ENCODE measurements at places on chromosomes 12 and 14.

GRCh38 chr12:121996050-121996944 is 25.4 kb upstream of the BCL7A start:
- DNase-seq: no peak

DNA sequence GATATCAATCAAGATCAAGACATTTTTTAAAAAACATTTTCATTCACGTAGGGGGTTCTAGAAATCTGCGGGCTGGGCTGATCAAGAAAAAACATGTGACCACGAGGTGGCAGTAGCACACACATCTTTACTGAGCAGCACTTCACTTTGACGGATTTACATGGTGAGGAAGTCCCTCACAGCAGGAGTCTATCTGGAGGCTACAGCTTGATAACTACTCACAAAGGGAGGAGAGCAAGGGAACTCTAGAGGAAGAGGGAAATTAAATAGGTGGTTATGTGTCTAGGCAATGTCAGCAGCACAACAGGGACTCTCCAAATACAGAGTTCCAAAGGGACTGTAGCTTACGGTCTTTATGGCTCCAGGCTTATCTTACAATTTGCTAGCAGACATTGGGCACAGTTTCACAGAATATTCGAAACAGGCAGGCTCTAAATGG is 248.1 kb downstream of the DPY19L2 start:
- DNase-seq: peak; percentile 12

DNA sequence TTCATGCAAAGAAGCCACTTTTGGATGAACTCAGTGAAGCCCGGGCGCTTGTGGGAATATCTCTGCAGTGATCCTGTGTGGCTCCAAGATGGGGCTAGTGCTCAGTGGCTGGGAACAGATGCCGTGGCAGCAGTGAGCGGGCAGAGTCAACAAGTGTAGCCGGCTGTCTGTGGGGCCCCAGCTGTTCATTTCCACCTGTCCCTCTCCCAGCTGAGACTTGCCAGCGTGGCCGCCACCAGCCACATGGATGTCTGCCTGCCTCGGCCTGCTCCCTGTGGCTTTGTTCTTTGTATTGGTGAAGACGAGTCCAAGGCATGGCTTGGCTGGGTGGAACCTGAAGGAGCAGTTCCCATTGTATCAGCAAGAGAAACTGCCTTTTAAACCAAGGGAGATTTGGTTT is 77.3 kb downstream of the NOS1 start:
- no peak for DNase-seq

GRCh38 chr12:46472893-46473633 is 100.5 kb upstream of the SLC38A2 start:
- no peak for DNase-seq

DNA sequence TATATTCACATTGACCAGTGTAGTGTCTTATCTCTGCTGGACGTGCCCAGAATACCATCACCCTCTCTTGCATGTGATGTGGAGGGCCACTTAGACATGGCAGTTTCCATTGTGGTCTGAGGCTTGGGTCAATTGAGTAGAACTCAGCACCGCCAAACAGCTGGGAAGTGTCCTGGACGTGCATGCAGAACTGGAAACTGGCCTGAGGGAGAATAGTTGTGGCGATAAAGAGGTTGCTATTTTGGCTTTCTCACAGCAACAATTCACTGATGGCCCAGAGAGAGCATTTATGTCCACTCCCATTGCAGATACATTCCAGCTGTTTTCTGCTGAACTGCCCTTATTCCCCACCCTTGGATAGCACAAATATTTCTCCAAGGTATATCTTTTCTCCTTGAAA is 210.1 kb upstream of the DAAM1 start:
- DNase-seq: peak; percentile 18

GRCh38 chr12:99983456-99984258 is 1.1 kb downstream of the ANKS1B start:
- DNase-seq: no peak

DNA sequence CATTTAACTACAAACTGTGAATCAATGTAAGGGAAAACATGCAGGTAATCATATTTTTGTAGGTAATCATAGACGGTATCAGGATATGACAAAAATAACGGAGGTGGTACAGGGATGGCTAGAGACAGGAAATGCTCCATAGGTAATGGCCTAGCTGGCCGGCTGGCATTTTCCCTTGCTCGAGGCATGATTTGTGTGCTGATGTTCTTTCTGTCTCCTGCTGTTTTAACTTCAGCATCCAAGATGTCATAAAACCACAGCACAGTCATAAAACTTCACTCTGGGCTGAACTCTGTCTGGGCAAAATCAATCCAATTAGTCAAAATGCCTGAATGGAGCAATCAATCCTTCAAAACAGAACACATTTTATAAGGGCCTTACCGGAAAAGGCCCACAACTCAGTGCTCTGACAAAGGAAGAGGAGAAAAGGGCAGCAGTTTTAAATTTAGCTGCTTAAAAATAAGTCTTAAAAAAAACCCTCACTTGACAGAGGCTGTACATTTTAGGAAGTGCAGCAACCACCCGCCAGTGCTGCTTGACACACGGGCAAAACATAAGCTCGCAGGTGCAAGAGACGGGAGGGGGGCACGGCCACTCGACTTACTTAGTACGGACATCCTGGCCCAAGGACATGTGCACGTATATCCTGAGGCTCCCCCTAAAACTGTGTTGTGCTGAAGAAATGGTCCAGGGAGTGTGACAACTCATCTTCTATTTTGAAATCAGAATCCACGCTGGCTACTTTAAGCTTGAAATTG is 40.5 kb upstream of the GPR68 start:
- no peak for DNase-seq

DNA sequence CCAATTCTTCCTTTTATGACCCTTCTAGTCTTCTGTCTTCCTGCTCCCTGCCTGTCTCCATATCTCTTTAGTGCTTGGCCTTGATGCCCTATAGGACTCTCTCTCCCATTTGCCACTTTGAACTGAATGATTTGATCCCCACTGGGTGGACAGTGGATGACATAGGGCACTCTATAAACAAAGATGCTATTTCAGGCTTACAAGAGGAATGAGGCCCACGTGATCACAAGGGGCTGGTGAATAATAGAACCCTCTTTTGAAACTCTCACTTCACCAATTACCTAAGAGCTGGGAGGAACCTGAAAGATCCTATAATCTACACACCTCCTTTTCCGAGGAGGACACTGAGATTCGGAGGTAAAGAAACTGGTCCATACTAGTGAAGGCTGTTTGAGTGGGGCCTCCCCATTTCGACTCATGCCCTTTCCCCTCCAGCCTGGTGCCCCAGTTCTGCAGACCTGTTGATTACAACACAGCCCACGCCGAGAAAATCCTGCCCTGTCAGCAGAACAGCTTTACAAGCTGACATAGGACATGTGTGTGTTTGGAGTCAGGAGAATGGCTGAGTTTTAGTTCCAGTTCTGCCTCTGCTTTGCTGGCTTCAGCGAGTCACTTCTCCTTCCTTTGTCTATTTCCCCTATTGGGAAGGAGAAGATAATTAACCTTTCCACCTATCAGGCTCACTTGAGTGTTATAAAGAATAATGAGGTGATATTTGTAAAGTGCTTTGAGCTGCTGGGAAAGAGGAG is 400.3 kb downstream of the ZFP36L1 start:
- DNase-seq: no peak

DNA sequence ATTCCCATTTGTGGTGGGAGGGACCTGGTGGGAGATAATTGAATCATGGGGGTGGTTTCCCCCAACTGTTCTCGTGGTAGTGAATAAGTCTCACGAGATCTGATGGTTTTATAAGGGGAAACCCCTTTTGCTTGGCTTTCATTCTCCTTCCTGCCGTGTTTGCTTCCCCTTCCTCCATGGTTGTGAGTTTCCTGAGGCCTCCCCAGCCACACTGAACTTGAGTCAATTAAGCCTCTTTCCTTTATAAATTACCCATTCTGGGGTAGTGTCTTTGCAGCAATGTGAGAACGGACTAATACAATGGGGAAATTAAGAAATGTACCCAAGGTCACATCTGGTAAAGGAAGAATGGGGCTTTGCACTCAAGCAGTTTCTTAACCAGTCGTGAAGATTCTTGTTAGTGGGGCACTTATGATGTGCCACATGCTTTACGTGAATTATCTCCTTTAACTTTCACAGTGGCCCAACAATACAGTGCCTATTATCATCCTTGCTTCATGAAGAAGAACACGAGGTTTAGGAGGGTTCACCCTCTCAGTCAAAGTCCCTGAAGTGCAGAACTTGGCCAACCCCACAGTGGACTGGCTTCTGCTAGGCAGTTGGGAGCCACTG is 234.3 kb downstream of the EFCAB11 start:
- DNase-seq: no peak

DNA sequence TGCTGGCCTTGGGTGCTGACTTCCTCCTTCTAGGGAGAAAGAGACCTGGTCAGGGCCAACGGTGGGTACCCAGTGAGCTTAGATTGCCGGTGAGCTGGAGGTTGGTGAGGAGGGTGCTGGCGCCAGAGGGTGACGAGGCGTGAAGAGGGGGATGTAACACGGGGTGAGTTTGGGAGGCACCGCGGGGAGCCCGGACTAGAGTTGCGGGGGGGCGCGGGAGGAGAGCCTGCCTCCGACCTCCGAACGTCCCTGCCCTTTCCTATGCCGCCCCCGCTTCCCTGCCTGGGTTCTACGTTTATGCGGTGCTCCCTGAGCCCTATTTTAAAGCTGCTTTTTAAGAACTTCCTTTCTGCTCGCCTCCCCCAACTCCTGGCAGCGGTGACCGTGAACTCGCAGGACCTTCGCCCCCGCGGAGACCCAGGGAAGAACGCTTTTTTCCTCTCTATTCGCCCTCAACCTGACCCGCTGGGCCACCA is 18.6 kb downstream of the OR6S1 start:
- no peak for DNase-seq

- no peak for DNase-seq
Observed at GRCh38 chr12:13161172-13161571, 35.4 kb upstream of the EMP1 start.

DNA sequence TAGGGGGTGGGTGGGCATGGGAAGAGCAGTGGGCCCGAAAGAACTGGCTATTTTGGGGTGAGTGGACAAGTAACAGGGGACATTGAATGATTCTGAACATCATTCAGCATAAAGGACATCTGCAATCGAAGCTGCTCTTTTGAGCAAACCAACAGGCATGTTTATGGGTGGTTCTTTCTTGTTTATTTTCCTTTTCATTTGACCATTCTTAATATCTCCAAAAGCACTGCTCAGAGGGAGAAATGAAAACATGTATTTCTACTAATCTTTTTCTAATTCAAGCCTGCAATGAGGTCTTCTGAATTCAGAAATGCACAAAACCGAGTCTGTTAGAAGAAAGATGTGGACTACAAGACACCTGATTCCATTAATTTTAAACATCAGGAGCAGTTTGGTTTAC is 54.0 kb downstream of the NUAK1 start:
- DNase-seq: no peak

DNA sequence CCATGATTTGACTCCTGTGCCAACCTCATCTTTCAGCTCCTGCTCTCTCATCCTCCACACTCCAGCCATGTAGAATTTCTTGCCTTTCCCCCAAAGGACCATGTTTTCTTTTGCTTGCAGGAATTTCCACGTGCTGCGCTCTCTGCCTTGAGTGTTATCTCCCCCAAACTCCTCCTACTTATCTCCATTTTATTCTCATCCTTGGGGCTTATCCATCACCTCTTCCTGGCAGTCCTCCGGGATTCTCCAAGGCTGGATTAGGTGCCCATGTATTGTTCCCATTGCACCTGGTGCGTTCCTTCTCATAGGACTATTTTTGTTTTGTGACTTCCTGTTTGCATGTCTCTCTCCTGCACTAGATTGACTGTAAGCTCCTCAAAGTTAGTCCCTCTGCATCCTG is 7.0 kb upstream of the MAX start:
- DNase-seq: no peak

GRCh38 chr14:76022991-76023390 is 37.4 kb downstream of the IFT43 start:
- no peak for DNase-seq

DNA sequence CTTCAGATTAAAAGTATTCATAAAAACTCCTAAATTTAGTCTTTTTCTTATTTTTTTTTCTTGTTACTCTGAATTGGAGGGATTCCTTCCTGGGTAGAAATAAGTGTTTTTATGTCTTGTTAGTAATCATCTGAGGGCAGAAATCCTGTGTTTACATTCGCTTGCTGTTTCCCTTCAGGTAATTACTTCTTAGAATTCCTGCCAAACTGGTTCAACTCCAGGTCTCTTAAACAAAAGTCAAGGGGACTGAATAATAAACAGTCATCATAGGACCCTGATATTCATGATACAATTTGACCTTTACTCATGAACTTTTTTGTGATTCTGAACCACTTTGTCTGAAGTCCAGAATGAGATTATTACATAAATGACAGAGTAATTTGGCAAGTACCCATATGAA is 843.9 kb downstream of the FLRT2 start:
- DNase-seq: no peak

GRCh38 chr14:85597701-85598100 is 67.8 kb downstream of the FLRT2 start:
- DNase-seq: no peak

GRCh38 chr12:104582739-104583138 is 126.0 kb downstream of the CHST11 start:
- no peak for DNase-seq

- no peak for DNase-seq
Observed at GRCh38 chr14:25570483-25570882, 520.5 kb upstream of the STXBP6 start.

DNA sequence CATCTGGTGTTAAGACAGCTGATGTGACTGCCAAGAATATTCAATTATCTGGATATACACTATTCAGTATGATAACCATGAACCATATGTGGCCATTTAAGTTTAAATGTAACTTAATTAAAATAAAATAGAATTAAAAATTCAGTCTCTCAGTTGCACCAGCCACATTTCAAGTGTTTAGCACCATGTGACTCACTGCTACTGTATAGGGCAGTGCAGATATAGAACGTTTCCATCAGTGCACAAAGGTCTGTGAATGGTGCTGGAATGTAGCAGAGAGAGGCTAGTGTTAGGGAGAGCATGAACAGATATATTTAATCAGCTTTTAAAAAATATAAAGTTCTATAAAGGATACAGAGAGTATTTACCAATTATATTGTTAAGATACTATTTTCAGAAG is 28.7 kb downstream of the ARID4A start:
- DNase-seq: no peak

GRCh38 chr12:49866859-49867569 is 24.1 kb upstream of the BCDIN3D start:
- DNase-seq: no peak

DNA sequence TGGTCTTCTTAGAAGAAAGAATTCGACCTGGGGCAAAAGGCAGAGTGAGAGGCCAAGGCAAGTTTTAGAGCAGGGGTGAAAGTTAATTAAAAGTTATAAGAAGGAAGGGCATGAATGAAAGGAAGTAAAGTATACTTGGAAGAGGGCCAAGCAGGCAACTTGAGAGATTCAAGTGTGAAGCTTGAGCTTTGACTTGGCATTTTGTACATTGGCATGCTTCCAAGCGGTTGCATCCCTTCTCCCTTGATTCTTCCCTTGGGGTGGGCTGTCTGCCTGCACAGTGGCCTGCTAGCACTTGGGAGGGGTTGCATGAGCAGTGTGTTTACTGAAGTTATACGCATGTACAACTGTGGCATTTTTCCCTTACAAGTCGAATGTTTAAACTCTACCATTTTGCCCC is 74.8 kb upstream of the MGAT4C start:
- no peak for DNase-seq

Data from AG09319 (cell line).